CD4-positive, alpha-beta T cell treated with Interleukin-4 for 1 hour (primary cell): ENCODE measurements at places on chromosomes 1 and 21.

- DNase-seq: no peak
Measured at GRCh38 chr1:220734571-220735326, 13.4 kb upstream of the MTARC2 start.

- DNase-seq: no peak
Measured at GRCh38 chr1:180145446-180145845, 9.2 kb upstream of the QSOX1 start.

DNA sequence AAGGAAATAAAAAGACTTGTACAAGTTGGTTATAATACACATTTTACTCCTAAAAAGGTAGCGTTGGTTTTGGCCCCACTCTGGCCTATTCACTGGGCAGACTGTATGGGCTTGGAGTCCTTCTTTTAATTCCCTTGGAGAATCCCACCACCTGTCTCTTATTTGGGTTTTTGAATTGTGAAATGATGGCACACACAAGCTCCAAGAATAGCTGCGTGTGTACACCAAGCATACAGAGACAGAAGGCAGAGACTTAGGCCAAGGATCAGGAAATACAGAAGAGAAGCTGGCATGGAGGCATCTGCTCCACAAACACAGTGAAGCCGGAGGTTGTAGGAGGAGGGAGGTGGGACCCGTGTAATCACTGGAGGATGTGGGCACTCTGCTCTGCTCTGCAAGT, 29.1 kb downstream of the DDR2 start:
- no peak for DNase-seq

- DNase-seq: no peak
Measured at GRCh38 chr1:28796352-28797211, 15.4 kb upstream of the OPRD1 start.

GRCh38 chr1:227218870-227219573, 99.3 kb downstream of the CDC42BPA start:
- no peak for DNase-seq

GRCh38 chr1:2539312-2539907, 9.3 kb upstream of the HES5 start:
- peak; percentile 42 for DNase-seq

DNA sequence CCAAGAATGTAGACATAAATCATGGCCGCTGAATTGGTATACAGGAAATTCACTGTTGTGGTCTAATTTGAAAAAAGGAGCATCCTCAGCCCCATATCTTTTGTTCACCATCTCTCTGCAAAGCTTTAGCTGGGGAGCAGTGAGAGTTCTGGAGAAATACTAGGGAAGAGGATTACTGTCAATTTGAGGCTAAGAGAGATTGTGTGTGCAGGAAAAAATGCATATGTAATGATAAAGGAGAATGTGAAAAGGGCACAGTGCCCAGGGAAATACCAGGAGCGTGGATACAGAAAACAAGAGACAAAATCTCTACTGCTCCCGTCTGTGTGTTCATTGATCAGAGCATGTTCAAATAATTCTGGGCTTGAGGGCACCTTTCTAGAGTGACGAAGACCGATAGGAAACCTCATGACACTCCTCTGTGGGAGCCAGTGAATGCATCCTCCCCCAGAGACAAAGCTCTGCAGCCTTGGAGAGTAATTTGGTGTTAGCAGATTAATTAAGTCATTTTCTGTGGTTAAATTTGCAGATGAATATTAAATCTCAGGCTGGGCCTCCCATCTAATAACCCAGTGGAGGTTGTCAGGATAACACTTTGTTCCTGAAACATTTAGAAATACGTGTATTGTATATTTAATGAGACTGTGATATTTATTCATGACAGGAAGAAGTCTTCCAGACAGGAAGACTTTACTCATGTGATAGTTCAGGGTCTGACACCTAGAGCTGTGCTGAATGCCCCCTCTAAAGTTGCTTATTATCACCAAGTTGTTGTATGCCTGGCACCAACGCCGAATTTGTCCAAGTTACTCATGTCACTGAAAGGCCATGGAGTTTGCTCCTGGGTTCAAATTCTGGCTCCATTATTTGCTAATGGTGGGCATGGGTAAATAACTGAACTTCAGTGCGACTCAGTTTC, 287.3 kb upstream of the SGIP1 start:
- no peak for DNase-seq

DNA sequence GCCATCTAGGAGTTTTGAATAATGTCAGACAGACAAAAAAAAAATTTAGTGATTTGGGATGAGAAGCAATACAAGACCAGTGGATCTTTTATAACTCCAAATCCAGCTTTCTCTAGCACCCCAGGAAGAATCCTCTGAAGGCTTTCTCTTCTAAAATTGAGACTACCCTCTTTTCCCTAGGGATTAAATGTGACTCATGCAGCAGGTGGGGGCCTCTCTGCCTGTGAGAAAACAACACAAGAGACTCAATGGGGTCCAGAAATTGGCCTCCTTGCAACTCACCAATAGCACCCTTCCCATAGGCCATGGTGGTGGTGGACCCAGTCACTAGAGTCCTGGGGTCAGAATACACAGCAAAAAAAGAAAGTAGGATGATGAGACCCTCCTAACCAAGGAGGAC, 120.3 kb upstream of the ATP1A1 start:
- no peak for DNase-seq

- no peak for DNase-seq
Measured at GRCh38 chr1:10724948-10725847, 71.2 kb downstream of the CASZ1 start.

GRCh38 chr1:28308750-28309149, 20.1 kb upstream of the MED18 start:
- DNase-seq: no peak

- no peak for DNase-seq
Measured at GRCh38 chr21:34706337-34706736, 37.5 kb downstream of the CLIC6 start.

- DNase-seq: no peak
Measured at GRCh38 chr1:161180639-161181038, 3.3 kb upstream of the B4GALT3 start.

DNA sequence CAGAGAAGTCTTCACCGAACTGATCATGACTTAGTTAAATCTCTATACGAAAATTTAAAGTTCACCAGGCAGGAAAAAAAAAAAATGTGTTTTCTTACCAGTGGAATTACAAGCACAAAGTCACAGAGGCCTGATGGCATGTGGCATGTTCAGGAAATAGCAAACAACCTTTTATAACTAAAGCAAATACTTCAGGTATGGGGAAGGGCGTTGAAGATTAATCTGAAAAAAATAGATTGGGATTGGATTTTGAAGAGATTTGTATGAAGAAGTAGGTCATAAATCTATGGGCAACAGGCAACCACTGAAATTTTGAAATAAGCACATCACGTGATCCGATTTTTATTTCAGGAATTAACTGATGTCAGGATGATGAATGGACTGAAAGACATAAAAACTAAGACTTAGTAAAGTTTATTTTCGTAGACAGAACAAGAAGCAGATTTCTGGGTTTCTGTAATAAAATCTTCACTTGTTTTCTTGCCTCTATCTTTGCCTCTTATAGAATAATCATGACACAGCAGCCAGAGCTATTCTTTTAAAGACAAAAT, 295.9 kb upstream of the ADGRL4 start:
- DNase-seq: no peak
